Kasumi-1 (cell line): ENCODE measurements at places on chromosomes 7 and 10.

- peak; percentile 92 for DNase-seq
Measured at GRCh38 chr7:118311121-118311836, 86.8 kb downstream of the ANKRD7 start.

- DNase-seq, result no peak
Measured at GRCh38 chr7:135262623-135263320, 29.1 kb downstream of the STRA8 start.

- peak; percentile 12 for DNase-seq
Measured at GRCh38 chr7:97971120-97971989, 18.6 kb downstream of the OCM2 start.

GRCh38 chr10:125911145-125911544, 14.8 kb downstream of the FANK1 start:
- no peak for DNase-seq

DNA sequence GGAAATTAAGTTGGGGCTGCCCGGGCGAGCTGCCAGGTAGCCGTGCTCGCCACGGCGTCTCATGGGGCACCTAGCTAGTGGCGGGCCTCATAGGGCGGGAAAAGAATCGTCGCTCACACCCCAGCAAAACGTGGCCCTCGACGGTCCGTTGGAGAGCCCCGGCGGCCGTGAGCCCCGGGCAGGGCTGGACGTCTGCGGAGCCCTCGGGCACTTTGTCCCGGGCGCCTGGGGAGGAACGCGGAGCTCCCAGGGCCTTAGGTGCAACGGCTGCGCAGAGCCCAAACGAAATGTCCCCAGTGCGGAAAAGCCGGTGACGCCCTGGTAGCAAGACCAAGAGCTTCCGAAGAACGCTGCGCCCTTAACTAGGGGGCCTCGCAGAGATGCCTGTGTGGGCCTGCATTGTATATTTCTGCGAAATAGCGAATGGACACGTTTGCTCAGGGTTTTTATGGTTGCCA, 866 bp upstream of the SFMBT2 start:
- DNase-seq, result peak; percentile 60

DNA sequence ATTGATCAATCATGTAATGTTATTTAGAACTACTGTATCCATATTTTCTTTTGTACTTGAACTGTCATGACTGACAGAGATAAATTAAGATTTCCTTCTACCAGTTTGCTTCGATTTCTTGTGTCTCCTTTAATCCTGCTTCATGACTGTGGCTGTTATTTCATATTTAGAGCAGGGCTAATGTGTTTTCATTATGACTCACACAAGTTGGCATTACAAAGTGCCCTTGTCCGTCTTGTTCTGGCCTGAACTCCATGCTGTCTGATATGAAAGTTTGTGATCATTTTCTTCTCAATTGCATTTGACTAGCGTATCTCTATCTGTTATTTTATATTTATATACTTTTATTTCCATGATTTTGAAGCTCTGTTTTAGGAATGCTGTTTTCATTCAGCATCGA, 344.1 kb upstream of the PRKCQ start:
- DNase-seq, result no peak

DNA sequence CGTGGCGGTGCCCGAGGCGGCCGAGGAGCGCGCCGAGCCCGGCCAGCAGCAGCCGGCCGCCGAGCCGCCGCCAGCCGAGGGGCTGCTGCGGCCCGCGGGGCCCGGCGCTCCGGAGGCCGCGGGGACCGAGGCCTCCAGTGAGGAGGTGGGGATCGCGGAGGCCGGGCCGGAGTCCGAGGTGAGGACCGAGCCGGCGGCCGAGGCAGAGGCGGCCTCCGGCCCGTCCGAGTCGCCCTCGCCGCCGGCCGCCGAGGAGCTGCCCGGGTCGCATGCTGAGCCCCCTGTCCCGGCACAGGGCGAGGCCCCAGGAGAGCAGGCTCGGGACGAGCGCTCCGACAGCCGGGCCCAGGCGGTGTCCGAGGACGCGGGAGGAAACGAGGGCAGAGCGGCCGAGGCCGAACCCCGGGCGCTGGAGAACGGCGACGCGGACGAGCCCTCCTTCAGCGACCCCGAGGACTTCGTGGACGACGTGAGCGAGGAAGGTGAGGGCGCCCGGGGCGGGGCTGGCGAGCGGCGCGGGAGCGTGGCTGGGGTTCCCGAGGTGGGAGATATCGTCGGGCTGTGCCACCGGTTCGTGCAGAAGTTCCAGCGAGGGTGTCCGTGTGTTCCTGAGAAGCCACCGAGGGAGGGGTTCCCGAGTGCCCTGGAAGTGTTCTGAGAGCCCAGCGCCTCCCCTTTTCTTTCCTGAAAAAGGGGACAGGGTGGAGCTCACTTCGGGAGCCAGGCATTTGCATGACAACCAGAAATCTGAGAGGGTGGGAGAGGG, 495 bp downstream of the EIF3B start:
- DNase-seq, result no peak

GRCh38 chr10:26448706-26449435, 10.7 kb downstream of the APBB1IP start:
- peak; percentile 32 for DNase-seq

DNA sequence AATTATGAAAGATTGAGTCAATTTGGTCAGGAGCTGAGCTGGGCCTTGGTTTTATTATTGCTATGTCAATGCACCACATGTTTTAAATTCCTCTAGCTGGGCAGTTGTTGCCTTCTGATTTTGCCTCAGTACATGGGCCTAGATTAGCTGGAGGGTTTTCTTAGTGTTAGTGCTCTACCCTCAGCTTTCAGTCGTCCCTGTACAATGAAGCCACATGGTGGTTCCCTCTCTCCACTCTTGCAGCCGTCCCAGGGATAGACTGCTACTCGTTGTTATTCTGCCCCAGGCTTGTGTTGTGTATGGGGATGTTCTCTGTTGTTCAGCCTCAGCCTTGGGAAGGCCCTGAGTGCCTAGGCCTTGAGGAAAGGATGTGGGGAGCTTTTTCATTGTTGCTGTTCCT, 37.0 kb downstream of the NHLRC2 start:
- no peak for DNase-seq

- DNase-seq, result no peak
Measured at GRCh38 chr7:71618278-71618677, 486.3 kb downstream of the GALNT17 start.

DNA sequence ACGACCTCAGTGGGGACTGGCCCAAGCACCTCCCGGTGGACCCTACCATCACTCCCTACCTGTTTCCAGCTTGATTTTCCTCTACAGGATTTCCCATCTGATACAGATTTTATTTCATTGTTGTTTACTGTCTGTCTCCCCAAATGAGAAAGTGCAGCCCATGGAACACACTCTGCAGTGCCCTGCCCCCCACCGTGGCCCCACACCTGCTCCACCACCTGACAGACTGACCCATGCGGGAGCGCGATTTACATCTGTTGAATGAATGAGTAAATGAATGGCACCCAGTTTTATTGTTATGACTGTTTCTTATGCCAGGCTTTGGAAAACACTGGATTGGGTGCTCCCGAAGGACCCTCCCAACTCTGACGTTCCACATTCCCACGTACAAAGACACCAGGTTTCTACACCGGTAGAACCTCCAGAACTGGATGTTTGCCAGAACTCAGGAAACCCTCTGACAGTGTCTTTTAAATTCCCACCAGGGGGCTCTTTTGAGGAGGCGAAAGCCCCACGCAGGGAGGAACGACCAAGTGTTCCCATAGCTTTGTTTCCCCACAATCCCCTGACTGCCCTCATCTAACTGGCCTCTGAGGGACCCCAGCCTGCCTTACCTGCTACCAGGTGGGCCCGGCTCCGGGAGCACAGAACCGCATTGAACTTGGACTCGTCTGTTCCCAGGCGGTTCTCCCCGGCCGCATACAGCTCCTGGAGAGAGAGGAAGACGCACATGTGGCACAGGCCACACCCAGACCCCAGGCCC, 29.0 kb downstream of the PLAC9 start:
- no peak for DNase-seq

- no peak for DNase-seq
Measured at GRCh38 chr10:75655791-75656451, 224.5 kb downstream of the LRMDA start.

GRCh38 chr7:36736090-36736898, 12.0 kb upstream of the AOAH start:
- no peak for DNase-seq

DNA sequence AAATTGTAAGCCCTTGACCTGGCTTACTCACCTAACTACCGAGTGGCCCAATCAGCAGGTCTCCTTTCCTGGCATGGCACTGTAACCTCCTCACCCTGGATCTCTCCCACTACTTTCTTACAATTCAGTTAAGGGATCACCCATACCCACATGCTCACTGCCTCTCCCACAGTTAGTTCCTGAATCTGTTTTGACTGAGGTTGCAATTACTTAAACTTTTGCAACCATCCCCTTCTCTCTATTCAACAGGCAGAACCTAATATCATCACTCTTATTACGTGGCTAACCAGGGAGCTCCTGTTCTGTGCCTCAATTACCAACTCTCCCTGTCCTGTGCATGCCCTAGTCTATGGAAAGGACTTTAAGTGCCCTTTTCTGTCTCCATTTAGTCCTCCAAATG, 84.2 kb upstream of the IKZF1 start:
- peak; percentile 65 for DNase-seq

- DNase-seq, result no peak
Measured at GRCh38 chr7:158779061-158780000, 50.0 kb downstream of the ESYT2 start.

GRCh38 chr7:96993094-96993865, 12.1 kb upstream of the DLX6 start:
- DNase-seq, result no peak

- no peak for DNase-seq
Measured at GRCh38 chr10:46220872-46221538, 65.8 kb upstream of the ANTXRL start.

DNA sequence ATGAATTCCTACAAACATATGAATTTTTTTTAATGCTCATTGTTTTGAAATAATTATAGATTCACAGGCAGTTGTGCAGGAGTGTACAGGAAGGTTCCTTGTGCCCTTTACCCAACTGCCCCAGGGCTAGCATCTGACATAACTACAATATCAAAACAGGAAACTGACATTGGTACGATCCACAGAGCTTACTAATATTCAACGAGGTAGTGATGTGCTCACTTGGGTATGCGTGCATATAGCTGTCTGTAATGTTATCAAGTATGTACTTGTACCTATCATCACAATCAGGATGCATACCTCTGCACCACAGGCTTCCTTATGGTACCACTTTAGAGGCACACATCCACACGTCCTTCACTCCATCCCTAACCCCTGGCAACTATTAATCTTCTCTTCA, 68.3 kb downstream of the BMS1 start:
- DNase-seq, result no peak

GRCh38 chr10:126253611-126253998, 134.7 kb downstream of the ADAM12 start:
- DNase-seq, result no peak

GRCh38 chr7:154177584-154177983, 125.4 kb downstream of the DPP6 start:
- DNase-seq, result no peak
